ENCODE measurements at places on chromosomes 3 and 15.

DNA sequence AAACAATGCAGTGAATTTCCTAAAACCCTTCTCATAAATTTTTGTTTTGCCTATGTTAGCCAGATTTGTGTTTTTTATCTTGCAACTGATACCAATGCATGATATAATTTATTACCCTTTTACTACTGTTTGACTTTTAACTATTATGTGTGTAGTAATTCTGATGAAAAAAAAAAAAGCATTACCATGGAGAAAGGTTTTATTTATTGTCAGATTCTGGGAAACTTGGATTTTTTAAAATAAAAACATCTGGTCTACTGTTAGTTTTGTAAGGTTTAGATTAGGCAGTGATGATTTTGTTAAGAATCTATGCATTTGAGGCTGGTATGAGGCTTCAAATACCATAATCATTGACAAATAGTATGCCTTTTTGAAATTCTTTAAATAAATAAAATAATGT lies 470.4 kb upstream of the ROBO1 start:
- no peak for DNase-seq

DNA sequence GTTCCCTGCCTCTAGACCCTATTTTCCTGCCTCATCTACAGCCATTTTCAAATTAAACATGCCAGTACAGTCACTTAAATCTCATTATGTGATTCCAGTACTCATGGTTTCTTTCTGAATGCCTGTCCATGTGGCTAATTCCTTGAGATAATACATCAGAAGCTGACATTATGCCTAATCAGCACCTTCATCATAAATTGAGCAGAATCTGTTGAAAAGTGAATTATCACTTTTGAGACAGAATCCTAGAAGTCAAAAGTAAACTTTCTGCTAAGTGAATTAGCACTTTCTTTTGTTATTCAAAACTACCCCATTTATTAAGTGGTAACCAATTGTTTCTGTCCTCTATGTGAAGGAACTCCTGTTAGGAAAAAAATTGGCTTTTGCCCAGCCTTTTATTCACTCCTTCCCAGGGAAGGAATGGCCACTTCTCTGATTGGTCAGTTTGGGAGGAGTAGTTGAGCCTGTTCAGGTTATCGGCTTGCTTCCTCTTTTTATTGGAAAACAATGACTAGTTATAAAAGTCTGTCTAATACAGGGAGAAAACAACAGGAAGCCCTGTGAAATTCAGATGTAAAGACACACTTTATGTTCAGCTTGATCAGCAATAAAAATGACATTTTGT lies 40.5 kb downstream of the OSTN start:
- DNase-seq, result no peak

DNA sequence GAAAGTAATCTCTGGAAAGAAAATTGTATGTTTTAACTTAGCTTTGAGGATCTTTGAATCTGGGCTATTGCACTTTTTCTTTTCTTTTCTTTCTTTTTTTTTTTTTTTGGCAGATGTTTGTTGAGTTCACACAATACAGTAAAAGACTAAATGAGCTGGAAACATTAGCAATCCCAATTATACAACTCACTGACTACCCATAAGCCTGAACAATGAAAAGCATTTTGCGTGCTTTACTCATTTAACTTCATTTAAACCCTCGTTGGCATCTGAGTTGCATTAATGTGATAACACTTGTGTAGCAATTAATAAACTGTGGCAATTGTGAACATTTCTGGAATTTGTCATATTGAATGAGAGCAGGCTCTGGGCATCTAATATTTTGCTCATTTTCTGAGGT lies 269.4 kb upstream of the RBMS3 start:
- DNase-seq, result no peak

DNA sequence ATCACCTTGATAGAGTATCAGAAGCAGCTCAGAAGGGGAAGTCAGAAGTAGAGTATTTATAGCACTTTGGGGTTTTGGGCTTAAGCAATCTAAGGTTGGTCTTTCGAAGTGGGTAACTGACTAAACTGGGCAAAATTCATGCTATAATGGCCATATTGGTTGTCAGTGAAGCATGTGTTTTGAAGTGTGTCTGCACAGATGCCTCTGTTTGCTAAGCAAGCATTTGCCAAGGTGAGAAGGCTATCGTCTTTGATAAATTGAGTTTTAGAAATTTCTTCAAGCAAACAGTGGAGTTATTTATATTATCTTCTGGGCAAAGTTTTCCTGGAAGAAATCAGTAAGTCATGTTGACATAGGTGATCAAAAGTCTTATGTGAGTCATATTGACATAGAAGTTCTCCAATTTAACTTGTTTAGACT lies 412.8 kb upstream of the TGFBR2 start:
- peak; percentile 2 for DNase-seq

DNA sequence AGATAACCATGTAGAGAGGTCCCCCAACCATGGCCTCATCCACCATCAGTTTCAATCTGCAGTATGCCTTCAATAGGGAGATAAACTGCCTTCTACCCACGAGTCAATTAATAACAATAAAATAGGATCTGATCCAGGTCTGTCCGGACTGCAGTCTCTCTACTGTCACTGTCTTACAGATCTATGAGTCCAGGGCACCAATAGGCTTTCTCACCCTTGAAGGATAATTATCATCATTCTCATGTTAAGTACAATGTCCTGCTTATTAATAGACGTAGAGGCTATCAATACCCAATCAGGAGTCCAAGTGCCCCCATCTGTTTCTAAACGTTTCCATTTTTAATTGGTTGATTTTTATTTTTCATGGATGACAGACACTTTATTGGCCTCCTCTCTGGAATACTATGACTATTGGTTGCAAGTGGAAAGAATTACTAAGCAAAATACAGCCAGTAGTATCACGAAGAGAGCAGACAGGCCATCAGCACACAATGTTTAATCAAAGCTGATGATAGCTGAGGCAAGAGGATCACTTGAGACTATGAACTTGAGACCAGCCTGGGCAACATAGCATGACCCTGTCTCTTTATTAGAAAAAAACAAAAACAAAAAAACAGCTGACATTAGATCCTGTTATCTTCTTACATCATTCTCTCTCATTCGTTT lies 480.7 kb downstream of the MAGI1 start:
- DNase-seq, result no peak

DNA sequence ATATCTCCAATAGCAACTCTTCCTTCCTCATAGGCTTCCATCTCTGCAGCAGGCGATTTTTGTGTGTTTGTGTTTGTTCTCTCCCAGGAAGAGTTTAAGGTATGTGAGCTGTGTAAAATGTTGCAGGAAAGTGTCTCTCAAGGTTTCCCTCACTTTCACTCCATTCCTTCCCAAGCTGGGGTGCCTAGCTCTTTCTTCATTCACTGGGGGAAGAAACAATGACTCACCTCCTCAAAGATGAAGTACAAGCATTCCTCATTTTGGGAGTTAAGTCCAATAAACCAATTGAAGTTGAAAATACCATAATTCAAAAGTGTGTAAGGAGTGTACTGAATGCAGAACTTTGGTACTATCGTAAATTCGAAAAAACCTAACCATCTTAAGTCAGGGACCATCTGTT lies 422.7 kb upstream of the CFAP20DC start:
- no peak for DNase-seq

DNA sequence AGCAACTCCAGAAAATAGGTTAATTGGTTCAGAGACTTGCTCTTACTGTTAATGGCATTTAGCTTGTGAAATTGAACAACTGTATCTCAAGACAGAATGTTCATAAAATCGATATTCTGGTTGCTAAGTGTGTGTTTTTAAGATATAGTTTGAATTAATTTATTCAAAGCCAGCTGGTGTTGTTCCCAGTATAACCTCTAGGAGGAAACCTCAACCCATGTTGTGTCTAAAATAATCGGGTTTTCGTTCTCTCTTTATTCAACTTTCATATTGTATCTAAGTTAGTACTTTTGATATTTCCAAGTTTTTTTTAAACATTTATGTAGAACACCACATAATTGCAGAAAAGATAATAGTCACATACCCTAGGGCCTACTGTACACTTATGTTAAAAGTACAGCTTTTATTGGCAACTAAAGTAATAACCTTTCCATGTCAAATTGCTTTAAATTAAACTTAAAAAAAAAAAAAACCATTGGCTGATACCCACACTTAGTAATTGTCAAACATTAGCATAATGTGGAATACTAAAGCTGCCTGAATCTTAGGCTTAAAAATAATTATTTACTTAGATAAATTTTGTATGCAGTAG lies 90.9 kb downstream of the SAMMSON start:
- no peak for DNase-seq

DNA sequence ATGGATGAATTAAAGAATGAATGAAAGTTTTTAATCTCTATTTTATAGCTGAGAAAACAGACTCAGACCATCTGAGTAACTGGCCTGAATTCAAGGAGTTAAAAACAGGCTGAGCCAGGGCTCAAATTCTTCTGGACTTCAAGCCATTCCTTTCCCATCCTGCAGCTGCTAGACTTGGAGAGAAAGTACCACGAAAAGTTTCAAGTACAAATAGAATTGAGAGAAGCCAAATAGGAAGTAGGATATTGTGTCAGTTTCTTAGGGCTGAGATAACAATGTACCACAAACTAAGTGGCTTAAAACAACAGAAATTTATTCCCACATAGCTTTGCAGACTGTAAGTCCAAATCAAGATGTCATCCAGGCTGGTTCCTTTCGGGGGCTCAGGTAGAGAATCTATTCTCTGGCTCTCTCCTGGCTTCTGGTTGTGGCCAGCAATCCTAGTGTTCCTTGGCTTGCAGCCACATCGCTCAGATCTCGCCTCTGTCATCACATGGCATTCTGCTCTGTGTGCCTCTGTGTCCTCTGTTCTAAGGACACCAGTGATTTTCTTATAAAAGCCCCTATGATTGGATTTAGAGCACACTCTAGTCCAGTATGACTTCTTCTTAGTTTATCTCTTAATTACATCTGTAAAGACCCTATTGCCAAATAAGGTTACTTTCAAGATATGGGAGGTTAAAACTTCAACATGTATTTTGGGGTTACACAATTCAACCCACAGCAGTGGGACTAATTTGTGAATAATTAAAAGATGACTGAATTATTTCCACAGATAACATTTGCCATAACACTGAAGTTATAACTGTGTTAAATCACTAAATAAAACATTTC lies 25.7 kb upstream of the GOLIM4 start:
- no peak for DNase-seq

- DNase-seq, result no peak
Observed at GRCh38 chr3:171165499-171165921, 139.0 kb upstream of the SLC2A2 start.

DNA sequence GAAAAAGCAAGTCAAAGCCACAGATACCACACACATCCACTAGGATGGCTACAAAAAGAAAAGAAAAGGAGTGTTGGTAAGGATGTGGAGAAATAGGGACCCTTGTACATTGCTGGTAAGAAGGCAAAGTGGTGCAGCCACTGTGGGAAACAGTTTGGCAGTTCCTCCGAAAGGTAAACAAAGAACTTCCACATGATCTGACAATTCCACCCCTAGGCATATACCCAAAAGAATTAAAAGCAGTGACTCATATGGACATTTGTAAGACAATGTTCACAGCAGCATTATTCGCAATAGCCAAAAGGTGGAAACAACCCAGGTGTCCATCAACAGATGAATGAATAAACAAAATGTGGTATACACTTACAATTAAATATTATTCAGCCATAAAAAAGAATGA lies 22.2 kb upstream of the GMPPB start:
- DNase-seq, result no peak

- peak; percentile 55 for DNase-seq
Observed at GRCh38 chr3:181709537-181710279, 2.0 kb upstream of the SOX2 start.

GRCh38 chr3:67509471-67510075 lies 144.8 kb downstream of the SUCLG2 start:
- DNase-seq, result no peak

DNA sequence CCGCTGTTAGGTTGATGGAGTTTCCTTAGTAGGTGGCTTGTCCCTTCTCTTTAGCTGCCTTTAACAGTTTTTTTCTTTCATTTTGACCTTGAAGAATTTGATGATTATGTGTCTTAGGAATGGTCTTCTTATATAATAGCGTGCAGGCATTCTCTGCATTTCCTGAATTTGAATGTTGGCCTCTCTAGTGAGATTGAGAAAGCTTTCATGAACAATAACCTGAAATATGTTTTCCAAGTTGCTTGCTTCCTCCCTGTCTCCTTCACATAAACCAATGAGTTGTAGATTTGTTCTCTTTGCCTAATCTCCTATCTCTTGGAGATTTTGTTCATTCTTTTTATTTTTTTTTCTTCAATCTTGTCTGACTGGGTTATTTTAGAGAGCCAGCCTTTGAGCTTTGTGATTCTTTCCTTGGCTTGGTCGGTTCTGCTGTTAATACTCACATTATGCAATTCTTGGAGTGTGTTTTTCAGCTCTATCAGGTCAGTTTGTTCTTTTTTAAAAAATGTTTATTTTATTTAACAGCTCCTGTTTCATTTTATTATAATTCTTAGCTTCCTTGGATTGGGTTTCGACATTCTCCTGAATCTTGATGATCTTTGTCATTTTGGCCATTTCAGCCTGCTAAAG lies 627.9 kb downstream of the SI start:
- no peak for DNase-seq

DNA sequence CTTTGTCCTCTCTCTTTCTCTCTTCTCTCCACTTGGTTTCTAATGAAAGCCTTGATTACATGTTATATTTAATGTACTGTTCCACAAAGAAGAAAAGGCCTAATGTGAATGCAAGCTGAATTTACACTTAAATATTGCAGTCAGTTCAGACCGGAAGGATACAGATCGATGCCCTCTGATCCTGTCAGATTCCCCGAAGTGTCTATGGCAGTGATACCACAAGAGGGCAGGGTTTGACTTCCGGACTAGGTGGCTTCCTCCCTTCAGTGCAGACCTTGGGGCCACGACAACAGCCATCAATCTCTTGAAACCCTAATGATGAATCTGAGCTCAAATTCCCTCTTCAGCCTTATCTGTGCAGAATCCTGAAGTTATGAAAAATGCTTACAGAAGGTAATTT lies 29.5 kb downstream of the AGTR1 start:
- no peak for DNase-seq

GRCh38 chr15:98718426-98719136 lies 70.2 kb downstream of the IGF1R start:
- DNase-seq, result no peak

GRCh38 chr3:8503461-8503860 lies 1.8 kb downstream of the LMCD1 start:
- no peak for DNase-seq

GRCh38 chr15:28097656-28098359 lies 1.3 kb downstream of the OCA2 start:
- no peak for DNase-seq

DNA sequence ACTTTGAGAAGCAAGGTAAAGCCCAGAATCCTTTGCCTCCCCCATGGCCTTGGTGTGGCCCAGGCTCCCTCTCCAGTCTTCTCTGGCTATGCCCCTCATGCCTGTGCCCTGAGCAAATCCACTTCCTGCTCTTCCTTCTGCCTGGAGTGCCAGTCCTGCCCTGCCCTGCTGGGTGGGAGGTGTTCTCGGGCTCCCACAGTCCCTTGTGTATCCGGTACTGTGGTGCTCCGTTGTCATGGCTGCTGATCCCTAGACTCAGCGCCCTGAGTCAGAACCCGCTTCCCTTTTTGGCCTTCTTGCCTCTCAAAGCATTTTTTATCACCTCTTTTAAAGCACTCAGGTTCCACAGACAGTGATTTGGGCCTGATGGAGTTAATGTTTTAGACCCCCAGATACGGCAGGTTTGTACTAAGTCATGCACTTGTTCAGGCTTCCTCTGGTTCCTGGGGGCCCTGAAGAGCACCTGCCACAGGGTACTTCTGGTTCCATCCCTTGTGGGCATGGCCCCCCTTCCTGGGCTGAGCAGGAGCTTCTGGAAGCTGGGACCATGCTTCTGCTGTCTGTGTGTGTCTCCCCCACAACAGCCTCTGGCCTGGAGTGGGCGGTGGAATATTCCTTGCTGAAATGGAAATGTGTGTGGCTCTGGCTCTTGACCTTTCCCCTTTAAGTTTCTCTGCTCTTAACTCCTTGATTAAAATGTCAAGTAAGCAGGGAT lies 29.6 kb upstream of the ADAMTS7 start:
- no peak for DNase-seq

- no peak for DNase-seq
Observed at GRCh38 chr15:51359981-51360380, 18.5 kb downstream of the GLDN start.
